Progenitor cell of endocrine pancreas (in vitro differentiated cells): ENCODE measurements at places on chromosomes 2 and 18. TPM values are rescaled to one million over a fixed set of nuclear protein-coding genes. Genes with fewer than 3 reads are reported as not detected.

The PTPRN gene
- 30.2 and 30.5 TPM in 2 replicates for total RNA-seq

The GALR1 gene
- 2.9 and 4.0 TPM in 2 replicates for total RNA-seq

The SCYGR4 gene
- total RNA-seq, result not detected in 2 replicates

- DNase-seq, result no peak
Measured at GRCh38 chr2:211329421-211329820, 773.0 kb downstream of the CPS1 start.

The POTEI gene
- 4.9 and 5.6 TPM in 2 replicates for total RNA-seq

The ARHGAP15 gene
- not detected in 2 replicates for total RNA-seq

DNA sequence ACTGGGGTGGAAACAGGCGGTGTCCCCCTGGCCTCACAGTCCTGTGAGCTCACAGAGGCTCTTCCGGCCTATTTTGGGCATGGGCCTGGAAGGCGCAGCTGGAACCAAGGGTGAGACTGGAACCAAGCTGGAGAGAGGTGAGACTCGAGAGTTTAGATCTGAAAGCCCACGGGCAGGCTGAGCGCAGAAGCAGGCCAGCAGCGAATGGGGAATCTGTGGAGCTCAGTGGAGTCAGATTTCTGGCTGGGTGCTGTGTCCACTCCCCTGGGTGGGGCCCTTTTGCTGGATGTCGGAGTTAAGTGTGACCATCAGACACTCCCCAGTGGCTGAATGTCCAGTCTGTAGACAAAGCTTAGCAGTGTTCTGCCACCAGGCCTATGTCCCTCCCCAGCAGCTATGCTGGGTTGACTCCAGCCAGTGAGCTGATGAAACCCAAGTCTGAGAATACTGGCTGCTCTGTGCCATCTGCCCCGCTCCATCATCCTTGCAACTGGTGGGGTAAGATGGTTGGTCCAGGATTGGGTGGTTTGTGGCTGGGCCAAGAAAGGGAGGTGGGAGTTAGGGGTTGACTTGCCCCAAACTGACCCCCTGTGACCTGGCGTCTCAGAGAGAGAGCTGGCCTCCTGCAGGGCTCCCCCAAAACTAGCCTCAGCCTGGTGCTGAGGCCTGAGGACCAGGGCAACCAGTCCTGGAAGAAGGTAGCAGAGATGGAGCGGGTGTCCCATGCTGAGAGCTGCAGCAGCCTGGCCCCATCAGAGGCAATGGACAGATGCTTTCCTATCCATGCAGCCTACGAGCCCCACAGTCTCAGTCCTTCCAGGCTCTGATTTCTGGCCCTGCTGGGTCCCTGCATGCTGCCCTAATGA, 34.4 kb downstream of the CYP26B1 start:
- DNase-seq, result no peak

The AAK1 gene
- total RNA-seq, result 42.5 and 43.4 TPM in 2 replicates

DNA sequence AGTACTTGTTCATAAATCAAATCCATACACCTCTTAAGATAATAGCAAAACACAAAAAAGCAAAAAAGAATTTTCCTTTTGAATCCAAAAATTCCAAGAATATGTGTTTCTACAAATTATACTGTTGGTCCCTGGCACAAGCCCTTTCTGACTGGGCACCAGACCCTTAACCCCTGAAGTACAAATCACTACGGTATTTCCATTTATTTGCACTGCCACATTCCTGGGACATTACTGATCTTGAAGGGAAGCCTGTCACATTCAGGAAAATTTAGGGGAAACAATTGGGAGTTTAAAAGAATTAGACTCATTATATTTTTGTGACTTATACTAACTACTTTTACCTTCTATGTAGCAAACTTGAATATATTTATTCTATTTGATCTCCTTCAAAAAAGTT, 98.8 kb downstream of the ZNF521 start:
- no peak for DNase-seq

The FTCDNL1 gene
- 0.73 and 1.2 TPM in 2 replicates for total RNA-seq

GRCh38 chr2:85504778-85505261, 34.1 kb upstream of the MAT2A start:
- no peak for DNase-seq

GRCh38 chr2:177239932-177240630, 24.4 kb downstream of the NFE2L2 start:
- no peak for DNase-seq

DNA sequence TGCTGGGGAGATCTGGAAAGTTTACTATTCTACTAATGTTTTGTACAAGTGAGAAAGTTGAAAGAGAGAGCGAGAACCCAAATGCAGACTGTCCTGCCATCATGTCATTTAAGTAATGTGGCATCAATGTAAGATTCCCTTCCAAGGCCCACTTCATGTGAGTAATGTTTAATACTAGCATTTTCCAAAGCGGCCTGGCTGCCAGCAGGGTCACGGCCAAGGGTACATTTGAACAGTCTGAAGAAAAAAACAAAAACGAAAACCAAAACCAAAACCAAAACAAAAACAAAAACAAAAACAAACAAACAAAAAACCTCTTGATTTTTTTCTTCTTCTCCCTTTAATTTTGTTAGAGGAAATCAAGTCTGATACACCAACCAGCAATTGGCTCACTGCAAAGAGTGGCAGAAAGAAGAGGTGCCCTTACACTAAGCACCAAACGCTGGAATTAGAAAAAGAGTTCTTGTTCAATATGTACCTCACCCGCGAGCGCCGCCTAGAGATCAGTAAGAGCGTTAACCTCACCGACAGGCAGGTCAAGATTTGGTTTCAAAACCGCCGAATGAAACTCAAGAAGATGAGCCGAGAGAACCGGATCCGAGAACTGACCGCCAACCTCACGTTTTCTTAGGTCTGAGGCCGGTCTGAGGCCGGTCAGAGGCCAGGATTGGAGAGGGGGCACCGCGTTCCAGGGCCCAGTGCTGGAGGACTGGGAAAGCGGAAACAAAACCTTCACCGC, 2.2 kb downstream of the HOXD10 start:
- DNase-seq, result no peak

GRCh38 chr2:68835621-68836020, 35.6 kb downstream of the BMP10 start:
- no peak for DNase-seq

DNA sequence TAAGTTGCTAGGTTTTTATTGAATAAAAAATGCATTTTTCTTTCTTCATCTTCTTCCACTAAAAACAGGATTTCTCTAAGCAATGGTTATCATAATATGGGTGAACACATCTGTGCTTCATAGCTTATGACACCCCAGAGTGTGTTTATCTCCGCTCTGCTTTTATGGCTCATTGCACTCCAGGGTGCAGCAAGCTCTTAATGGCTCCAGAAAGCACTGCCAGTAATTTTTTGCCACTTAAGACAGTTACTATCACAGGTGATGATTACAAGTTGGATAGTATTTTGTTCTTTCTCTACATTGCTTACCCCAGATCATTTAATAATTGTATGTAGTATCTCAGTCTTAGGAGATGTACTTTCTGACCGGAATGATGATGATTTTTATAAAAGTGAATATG, 239.3 kb upstream of the CDH20 start:
- no peak for DNase-seq

The NPPC gene
- not detected in 2 replicates for total RNA-seq

- no peak for DNase-seq
Measured at GRCh38 chr2:110818767-110819481, 86.6 kb downstream of the ACOXL start.

DNA sequence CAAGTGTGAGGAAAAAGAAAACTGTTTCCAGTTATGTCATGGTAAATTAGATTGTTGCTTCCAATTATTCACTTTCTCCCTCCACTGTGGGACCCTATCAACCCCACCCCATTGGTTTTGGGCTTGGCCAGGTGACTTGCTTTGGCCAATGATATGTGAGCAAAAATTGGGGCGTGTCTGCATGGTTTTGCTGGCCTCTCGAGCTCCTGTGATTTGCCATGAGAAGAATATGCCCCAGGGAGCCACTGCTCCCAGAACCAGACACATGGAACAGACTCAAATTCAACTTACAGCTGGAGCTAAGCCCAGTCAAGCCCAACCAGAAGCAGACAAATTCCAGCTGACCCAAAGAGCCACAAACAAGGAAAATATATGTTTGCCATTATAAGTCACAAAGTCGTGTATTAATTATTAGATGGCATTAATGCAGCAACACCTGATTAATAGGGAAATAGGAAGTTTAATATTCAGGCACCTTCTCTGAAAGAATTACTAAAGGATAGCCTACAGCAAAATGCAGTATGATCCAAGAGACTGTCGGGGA, 248.9 kb downstream of the ANAPC1 start:
- no peak for DNase-seq

The LDLRAD4 gene
- total RNA-seq, result 3.4 and 3.8 TPM in 2 replicates

DNA sequence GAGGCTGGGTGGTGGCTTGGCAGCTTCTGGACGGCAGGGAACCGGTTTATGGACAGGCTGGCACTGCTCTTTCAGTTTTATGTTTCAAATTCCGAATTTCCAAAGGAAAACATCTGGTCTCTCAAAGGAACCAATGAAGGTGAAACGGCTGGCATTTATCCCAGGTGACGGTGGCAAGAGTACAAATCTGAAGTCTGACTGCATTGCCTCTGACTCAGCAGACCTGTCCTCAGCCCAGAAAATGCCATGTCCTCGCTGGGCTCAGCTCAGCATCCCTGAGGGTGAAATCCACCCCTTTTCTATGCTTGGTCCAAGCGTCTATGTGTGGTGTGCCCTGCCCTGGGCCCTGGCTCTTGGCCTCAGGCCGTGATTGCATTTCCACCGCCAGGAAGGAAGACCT, 38.1 kb downstream of the NAPG start:
- DNase-seq, result no peak

GRCh38 chr2:102050854-102051391, 59.2 kb downstream of the IL1R2 start:
- DNase-seq, result no peak

DNA sequence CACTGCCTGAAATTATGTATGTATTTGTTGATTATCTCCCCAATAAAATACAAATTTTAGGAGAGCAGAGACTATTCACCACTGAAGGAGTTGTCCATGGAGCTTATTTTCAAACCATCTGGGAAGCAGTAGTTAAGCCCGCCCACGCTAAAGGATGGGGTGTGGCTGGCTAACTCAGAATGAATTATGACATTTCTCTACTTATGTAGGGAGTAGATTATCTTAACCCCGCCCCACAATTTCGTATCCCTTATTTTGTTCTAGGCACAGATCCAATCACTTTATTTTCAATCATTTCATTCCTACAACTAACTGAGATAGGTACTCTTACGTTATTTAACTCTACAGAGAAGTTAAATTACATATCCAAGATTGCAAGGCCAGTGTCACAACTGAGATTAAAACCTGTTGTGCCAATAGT, 1.4 kb upstream of the LAPTM4A start:
- no peak for DNase-seq

DNA sequence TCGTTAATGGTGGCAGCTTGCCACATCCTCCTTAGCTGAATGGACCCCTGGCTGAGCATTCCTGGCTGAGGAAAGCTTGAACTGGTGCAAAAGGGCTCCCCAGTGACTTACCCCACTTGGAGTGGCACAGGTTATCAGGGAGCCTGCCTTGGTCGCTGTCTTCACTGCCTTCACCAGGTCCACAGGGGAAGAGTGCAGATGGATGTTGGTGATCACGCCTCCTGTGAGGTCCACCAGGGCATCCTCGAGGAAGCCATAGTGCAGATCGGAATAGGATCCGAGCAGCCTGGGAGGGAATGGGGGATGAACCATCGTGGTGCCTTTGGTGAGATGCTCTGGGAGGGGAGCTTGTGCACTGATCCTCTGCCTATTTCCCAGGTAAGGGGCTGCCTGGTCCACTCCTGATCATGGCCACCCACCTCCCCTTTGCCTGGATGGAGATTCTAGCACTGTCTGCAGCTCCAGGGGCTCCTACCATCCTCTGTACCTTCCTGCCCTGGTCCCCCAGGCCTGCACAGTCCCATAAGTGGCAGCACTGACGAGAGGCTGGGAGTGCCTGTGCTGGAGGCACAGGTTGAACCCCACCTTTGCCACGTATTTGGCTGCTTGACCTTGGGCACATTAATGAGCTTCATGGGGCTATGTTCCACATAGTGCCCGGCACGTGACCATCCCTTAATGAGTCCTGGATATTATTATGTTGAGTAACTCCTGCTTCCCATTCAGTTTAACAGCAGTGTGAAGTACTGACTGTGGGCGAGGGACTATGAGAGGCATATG, 43.0 kb downstream of the CAPN13 start:
- DNase-seq, result no peak

GRCh38 chr2:233449921-233450863, 95.9 kb downstream of the DGKD start:
- no peak for DNase-seq

DNA sequence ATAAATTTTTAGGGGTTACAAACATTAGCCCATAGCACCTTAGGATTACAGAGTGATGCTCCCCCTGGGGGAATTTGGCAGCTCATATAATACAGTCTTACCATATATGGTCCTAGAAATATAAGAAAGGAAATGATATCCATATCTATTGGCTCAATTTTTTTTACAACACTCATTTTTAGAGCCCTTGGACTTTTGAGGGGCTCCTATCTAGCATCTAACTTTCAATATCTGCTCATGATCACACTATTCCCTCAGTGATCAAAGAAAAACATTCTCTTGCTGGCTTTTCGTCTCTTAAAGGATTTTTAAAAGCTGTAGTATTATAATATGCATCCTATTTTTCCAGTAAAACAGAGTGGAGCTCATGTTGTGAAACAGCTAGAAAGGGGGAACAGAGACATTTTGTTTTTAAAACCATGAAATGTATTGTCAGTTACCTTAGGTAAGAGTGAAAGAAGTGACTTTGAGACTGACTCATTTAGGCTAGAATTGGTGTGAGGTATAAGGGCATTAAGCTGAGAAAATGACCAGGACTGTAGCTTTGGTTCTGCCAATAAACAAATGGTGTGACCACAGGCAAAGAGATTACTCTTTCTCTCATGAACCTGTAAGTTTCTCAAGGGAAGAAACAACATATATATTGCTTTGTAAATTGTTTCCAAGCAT, 65.8 kb downstream of the ALPK2 start:
- DNase-seq, result no peak

GRCh38 chr2:228771774-228772173, 499.3 kb downstream of the PID1 start:
- DNase-seq, result no peak

DNA sequence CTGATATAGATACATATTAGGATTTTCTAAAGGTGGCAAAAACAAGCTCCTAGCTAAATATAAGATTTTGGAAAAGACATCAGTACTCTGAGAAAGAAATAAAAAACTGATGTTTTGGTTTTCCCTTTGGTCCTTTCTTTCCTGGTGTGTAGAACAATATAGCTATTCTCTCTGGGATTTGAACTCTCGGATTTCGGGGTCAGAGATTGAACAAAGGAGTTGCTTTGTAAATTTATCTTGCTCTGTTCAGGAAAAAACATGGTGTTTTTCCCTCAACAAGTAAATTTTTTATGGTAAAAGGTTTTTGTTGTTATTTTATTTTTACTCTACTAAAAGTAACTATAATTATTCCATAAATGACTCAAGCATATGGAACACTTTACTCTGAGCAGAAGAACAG, 889.3 kb downstream of the ERBB4 start:
- DNase-seq, result no peak

- DNase-seq, result no peak
Measured at GRCh38 chr18:62282188-62282629, 42.9 kb upstream of the TNFRSF11A start.

The GKN2 gene
- not detected in 2 replicates for total RNA-seq

DNA sequence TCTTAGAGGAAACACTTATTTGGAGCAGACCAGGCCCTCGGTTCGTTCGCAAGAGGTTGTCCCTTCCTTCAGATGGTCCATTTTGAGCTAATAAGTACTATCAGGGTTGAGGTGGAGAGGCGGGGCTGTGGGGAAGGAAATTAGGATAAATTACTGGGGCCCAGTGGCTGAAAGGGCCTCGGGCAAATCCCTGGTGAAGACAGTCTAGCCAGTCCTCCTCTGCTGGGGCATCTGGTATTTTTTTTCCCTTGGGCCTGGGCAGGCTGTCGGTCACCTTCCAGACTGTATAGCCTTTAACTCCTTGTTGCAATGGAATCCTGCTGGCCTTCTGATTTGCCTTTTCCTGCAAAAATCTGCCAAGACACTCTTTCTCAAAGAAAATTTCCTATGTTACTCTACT, 1.7 kb upstream of the MYO3B start:
- DNase-seq, result no peak
